ENCODE measurements at places on chromosomes 3 and 15.

DNA sequence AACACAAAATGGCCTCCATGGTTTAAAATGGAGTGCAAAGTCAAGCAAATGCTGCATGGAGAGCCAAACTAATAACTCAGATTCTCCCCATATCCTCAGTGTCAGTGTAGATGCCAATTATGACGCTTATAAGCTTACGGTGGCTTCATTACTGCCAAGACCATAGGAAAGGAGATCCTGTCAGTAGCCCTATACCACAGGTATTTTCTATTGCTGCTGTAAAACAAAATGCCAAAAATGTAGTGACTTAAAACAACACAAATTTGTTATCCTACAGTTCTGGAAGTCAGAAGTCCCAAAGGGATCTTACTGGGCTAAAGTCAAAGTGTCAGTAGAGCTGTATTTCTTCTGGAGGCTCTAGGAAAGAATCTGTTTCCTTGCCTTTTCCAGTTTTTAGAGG, 149.8 kb upstream of the GBE1 start:
- no peak for DNase-seq

DNA sequence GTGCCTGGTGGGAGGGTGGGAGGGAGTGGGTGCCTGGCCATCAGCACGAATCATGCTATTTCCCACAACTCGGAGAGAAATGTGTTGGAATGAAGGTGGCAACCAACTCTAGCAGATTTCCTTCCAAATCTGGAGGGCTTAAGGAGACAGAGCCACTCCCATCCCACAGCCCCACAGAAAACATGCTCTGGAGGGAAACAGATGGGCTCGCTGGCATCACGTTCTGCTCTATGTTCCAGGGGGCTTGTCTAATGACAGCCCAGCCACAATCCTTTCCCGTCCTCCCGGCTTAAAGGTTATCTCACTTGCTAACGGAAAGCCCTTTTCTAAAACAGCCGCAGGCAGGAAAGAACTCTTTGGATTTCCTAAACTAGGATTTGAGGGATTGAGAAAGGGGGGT, 65.3 kb downstream of the ADAMTS17 start:
- no peak for DNase-seq

- DNase-seq = no peak
These were observed 47.8 kb downstream of the LRRK1 start for GRCh38 chr15:100966997-100967396.

DNA sequence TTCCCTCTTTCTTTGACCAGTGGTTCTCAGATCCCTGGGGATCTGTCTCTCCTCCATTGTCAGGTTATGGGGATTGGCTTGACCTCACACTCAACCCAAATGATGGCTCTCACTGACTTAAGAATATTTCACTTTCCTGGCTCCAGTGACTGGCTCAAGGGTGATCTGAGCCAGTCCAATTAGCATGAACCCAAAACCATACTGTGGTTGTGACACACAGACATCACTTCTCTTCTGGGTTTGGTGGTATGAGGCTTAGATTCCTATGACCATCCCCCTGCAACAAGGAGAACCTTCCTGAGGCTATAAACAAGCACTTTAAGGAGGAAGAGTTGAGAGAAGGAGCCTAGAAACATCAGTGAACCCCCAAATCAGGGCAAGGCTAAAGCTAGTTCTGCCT, 85.8 kb downstream of the KCNAB1 start:
- DNase-seq = no peak

DNA sequence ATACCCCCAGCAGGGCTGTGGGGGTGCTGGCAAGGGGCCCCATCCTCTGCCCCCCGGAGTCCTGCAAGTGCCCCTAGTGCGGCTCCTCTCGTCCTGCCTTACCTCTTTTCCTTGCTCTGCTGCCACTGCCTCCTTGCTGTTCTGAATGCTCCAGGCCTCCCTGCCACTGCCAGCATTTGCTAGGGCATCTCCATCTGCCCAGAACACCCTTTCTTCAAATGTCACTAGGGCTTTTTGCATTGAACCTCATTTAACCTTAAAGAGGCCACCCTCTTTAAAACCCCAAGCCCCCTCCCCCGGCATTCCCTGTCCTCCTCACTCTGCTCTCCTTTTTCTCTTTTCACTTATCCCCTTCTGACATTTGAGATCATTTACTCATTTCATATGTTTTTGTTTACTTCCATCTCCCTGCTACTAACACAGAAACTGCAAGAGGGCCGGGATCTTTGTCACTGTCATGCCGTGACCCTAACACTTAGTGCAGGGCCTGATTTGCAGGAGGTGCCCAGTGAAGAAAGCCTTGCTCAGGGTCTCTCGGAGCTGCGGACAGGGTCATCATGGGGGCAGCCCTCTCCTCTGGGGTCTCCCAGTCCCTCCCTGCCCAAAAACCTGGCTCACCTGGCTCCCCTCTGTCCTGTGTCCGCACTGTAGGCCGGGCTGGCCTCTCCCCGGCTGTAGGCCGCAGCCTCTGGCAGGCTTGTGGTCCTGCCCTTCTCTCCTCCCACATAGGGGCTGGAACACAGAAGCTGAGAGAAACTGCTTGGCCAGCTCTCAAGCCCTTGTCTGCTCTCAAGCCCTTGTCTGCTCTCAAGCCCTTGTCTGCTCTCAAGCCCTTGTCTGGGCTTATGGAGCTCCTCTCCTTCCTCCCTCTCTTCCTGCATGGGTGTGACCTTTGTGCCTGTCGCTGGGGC, at the start of gene ACOX2:
Gene ACOX2 (minus strand): TSS at position 690 of the 911 bp plus-strand sequence. CDS start 2,084 bp downstream, outside the sequence.
- no peak for DNase-seq

DNA sequence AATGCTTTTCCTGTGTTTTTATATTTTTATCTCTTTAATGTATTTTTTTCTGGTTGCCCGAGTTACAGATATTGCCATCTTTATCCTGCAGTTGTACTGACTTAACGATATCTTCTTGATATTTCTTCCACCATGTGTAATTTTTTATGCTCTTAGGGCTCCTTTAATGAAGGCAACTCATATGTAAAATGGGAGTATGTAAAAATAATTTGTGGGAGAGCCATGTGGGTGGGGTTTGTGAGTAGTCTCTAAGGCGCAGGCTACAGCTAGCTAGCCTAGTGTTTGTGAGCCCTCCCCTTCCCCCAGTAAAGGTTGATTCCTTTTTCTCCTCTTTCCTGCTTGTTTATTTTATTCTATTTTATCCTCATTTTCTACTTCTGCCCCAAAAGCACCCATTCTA, 38.1 kb downstream of the UBE2E1 start:
- DNase-seq = no peak

DNA sequence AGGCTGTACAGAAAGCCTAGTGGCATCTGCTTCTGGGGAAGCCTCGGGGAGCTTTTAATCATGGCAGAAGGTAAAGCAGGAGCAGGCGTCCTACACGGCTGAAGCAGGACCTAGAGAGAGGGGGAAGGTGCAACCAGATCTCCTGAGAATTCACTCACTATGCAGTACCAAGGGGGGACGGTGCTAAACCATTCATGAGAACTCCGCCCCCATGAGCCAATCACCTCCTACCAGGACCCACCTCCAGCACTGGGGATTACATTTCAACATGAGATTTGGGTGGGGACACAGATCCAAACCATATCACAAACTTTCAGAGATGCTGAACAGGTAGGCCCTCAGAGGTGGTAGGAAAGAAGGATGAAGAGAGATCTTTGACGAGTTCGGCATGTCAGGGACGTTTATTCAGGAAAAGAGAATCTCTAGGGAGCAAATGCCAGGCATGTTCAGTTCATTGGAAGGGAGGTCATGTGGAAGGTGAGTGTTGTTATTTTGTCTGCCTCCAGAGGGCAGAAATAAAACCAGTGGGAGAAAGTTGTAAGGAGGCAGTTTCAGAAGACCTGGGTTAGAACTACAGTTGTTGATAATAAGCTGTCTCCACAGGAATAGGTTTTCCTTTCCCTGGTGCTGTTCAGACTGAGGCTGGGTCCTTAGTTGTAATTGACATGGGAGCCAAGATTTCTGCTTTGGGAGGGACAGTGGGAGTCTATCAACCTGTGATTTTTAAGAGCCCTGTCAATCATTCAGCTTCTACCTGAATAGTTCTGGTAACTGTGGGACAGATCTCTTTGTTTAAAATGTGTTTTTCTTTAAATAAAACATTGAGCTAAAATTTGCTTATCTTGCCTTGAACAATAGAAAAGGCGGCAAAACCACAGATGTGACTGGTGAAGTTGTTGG, 4.3 kb upstream of the FNDC3B start:
- DNase-seq = no peak

- no peak for DNase-seq
These were observed 31.6 kb downstream of the CDAN1 start for GRCh38 chr15:42705336-42705735.

- DNase-seq = no peak
These were observed 24.2 kb downstream of the PFKFB4 start for GRCh38 chr3:48532271-48532976.

All from stimulated activated CD8-positive, alpha-beta memory T cell treated with anti-CD3 and anti-CD28 coated beads, Interleukin-7, amount 100 ng/mL, for 1 hour (primary cell).